EL (cell line): ENCODE measurements at places on chromosomes 12 and 14.
A peak's percentile ranks its signal among the peaks of the same experiment; 100 is the strongest.

GRCh38 chr14:56490379-56490778 lies 89.2 kb upstream of the TMEM260 start:
- DNase-seq: peak; percentile 37

GRCh38 chr12:59780605-59781135 lies 184.8 kb downstream of the SLC16A7 start:
- DNase-seq: peak; percentile 48

GRCh38 chr12:110286623-110287022 lies 5.6 kb downstream of the ATP2A2 start:
- DNase-seq: peak; percentile 40

GRCh38 chr14:65210822-65211182 lies 108.5 kb upstream of the MAX start:
- no peak for DNase-seq

- peak; percentile 49 for DNase-seq
These were observed 147.8 kb upstream of the ATP2B1 start for GRCh38 chr12:89856431-89856830.

DNA sequence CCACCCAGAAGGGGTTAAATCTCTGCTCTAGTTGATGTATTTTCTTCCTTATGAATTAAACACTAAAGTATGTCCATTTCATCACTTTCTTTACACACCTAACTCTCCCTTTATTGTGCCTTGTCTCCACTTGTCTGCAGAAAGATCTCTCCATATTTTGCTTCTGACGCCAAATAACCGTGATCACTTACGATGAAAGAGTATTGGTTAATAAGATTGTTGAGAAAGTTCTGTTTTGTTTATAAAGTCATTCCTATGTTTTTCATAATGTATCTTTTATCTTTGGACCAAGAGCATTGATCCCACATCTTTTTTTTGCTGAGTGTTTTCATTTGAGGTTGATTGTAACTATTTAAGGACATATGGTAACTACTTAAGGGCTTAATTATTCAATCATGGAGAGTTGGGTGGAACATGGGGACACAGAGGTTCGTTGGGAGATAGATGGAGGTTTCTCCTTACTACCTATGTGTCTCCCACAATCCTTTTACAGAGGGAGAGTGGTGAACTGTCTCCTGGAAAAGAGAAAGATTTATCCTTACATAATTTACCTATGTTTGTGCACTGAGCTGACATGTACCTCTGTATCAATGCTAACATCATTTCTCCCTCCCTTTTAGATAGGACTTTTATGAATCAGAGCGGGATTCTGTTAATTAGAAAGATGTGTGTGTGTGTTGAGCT lies 120.7 kb upstream of the SLC38A2 start:
- no peak for DNase-seq

- DNase-seq: no peak
These were observed 227.4 kb downstream of the SUDS3 start for GRCh38 chr12:118603610-118604361.

DNA sequence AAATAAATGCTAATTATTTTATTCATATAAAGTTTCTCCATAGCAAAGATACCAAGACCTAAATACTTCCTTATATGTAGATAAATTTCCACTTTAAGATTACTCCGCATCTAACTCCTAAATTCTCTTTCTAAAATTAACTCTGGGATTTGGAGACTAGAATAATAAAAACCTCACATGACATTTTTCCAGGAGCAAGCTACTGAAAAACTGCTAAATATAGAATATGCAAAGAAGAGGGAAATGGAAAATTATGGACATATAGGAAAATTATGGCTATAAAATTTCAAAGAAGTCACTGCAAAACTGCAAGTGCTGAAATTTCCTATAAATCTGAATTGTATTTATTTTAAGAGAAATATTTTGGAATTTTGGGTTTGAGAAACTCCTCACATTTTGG lies 186.2 kb downstream of the DUSP6 start:
- no peak for DNase-seq

- DNase-seq: no peak
These were observed 161.4 kb upstream of the ABCD2 start for GRCh38 chr12:39780913-39781446.

DNA sequence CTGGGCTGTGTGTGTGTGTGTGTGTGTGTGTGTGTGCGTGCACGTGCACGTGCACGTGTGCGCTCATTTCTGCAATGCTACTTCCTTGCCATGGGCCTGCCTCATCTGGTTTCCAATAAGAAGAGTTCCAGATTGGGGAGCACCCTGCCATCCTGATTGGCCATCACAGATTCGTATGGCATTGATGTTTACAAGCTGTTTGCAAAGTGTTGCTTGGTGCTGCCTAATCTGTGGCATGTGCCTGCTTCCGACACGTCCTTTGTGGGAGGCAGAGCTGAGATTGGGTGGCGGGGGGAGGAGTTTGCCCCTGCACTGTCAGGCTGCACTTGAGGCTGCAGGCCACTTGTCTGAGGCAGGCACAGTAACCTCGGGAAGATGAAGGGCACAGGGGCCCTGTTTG lies 39.2 kb downstream of the SAMD4A start:
- DNase-seq: peak; percentile 78

DNA sequence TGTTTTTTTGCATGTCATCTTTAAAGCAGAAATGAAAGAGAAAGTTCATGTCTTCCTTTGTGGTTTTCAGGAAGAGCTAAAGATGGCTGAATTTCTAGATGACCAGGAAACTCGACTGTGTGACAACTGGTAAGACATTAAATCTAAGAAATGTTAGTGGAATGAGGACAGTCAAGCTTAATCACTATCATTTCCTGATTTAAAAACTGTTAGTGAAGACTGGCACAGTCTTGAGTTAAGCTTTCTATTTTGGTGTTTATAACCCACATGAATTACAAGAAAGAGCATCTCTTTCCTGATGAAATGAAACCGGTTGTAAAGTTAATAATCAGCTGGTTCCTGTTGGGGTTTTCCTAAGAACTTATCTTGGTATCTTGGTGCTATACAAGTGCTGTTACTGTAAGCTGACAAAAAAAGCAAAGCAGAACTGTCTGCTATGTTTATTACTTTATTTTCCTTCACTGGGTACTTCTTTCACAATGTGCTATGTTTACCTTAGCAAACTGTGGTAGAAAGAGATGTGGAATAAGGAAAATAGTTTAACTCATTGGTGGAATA lies 5.2 kb downstream of the TRAFD1 start:
- DNase-seq: peak; percentile 35

GRCh38 chr14:103002578-103003350 lies 54.6 kb downstream of the CDC42BPB start:
- no peak for DNase-seq

- no peak for DNase-seq
These were observed 15.3 kb upstream of the NUDT14 start for GRCh38 chr14:105196265-105196960.

GRCh38 chr14:32738206-32738871 lies 200.3 kb upstream of the NPAS3 start:
- DNase-seq: no peak

DNA sequence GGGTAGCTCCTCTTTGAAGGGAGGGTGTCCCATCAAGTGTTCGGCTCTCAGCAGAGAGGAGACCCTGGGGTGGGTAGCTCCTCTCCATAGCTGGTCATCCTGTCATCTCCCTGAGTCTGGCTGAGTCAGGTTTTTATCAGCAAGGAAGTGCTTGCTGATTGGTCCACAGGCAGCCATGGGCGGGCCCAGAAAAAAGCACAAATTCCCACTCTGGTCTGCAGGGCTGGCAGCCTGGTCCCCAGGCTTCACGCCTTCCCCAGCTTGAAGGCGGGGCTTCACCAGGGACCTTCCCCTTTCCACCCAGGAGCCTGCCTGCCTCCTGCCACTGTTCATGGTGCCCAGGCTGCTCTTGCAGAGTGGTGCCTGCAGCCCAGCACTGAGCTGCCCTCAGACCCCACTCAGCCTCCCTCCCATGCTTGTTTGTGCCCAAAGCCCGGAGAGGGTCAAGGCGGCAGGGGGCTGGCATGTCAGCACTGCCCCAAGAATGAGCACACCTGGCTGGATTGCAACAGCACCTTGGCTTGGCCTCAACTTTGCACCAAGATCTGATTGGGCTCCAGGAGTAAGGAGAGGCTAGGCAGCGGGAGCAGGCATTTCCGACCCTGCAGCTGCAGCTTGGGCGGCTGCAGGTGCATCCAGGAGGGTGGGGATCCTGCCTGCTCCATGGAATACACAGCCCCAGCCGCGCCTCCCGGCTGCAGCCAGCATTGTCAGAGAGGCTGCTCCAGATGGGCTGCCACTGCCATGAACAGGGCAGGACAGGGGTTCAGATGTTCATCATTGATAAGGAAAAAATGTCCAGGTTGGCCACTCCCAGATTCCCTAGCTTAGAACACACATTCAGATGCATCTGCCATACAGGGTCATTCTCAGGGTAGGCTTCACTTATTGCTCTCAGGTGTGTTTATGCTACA lies 22.0 kb upstream of the WDR89 start:
- peak; percentile 17 for DNase-seq

DNA sequence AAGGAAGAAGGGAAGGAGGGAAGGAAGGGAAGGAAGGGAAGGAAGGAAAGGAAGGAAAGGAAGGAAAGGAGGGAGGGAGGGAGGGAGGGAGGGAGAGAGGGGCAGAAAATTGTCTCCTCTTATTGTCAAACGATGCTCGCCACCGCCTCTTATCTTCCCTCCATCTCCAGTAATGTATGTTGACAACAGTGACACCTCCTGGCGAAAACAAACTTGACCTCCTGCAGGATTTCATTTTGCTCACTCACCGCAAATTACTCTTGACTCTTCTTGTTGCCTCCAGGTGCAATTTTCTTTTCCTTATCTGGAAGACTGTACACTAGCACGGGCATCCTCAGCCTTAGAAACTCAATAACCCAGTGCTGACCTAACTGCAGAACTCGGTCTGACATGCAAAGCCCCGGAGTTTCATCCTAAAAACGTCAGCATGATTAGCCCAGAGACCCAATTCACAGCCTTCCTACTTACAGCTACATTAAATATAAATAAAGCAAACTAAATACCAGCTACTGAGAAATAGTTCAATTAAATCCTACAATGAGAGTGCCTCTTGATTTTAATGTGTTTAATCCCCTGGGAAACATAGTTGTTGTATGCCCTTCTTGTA lies 512.4 kb upstream of the TMPO start:
- DNase-seq: peak; percentile 17

DNA sequence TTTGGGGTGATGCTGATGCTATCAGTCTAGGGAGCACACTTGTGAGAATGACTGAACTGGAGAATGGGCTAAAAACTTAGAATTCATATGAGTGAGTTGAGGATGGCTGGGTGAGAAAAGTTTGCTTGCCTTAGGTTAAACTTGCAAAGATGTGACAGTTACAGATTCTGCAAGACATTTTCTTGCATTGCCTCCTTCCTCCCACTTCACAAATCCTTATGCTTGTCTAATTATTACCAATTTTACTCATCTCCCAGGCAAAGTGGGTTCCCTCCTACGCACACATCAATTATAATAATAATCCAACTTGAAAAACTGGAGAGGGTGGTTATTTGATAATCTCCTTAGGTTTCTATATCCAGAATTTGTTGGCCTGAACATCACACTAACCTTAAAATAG lies 50.9 kb downstream of the ATP2B1 start:
- no peak for DNase-seq

GRCh38 chr12:51012570-51013236 lies 13.5 kb downstream of the SLC11A2 start:
- DNase-seq: no peak

- DNase-seq: no peak
These were observed 10.8 kb downstream of the PTGR2 start for GRCh38 chr14:73862480-73862879.

GRCh38 chr12:79690638-79691510 lies at the start of gene PAWR:
Gene PAWR (minus strand): TSS chr12:79690964. CDS start chr12:79690244, 720 bp downstream.
- DNase-seq: peak; percentile 90

DNA sequence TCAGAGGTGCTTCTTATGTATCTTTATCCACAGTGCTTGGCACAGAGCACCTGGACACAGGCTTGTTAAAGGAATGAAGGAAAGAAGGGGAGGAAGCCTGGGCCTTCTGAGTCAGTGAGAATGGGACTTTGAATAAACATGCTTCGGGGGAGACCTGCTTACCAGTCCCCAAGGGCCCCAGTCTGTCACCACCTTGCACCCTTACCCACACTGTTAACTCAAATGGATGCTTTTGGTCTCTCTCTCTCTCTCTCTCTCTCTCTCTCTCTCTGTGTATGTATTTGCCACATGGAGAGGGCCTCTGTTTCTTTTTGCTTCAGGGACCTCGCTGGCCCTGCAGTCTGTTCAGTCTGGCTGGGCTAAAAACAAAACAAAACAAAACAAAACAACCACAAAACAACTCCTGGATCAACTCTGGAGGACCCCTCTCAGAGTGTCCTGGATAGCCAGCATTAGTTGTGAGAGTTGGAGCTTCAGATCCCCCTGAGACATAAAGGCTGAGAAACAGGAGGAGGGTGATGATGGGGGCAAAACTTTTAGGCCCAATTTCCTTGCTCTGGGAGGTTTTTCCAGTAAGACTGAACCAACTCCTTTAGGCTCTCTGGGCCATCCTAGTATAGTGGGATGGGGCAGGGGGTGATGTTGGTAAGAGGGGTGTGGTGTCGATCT lies 1.9 kb downstream of the KIF5A start:
- no peak for DNase-seq

DNA sequence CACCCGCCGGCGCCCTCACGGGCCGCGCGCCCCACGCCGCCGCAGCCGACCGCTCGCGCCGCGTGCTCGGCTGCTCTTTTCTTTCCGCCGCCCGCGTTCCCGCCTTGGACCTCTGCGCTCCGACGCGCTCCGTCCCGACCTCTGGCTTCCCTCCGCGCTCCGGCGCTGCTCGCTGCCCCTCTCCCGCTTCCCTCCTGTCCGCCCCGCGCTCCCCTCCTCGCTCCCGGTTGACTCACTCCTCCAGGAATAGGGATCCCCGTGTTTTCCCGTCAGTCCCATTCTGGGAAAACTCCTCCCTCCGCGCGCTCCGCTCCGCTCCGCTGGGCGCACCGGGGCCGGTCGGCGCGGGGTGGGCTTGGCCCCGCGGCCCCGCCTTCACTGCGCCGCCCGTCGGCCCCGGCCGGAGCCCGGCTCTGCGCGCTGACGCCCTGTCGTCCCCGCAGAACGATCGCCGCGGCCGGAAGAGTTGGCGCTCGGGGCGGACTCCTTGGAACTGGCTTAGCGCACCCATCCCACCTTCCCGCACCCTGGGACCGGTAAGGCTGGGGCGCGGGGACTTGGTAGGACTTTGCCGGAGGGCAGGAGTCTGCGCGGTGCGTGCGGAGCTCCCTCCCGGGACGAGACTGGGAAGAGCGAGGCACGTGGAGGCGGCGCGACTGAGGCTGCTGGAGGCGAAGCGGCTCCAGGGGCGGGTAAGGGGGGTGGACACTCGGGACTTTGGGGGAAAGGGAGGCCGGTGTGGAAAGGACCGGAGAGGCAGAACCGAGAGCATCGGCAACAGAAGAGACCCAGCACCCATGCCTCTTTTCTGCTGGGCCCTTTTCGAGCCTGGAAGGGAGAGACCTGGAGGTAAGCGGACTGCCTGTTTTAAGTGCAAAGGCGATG lies 550 bp downstream of the TEAD4 start:
- peak; percentile 66 for DNase-seq
